ENCODE measurements at places on chromosomes 7 and 10.

- DNase-seq, result no peak
These were observed 108.1 kb downstream of the GNAT3 start for GRCh38 chr7:80403686-80404241.

GRCh38 chr10:79982362-79982800 is 33.5 kb upstream of the SFTPD start:
- DNase-seq, result peak; percentile 59

GRCh38 chr7:156493942-156494341 is 146.6 kb upstream of the RNF32 start:
- no peak for DNase-seq

DNA sequence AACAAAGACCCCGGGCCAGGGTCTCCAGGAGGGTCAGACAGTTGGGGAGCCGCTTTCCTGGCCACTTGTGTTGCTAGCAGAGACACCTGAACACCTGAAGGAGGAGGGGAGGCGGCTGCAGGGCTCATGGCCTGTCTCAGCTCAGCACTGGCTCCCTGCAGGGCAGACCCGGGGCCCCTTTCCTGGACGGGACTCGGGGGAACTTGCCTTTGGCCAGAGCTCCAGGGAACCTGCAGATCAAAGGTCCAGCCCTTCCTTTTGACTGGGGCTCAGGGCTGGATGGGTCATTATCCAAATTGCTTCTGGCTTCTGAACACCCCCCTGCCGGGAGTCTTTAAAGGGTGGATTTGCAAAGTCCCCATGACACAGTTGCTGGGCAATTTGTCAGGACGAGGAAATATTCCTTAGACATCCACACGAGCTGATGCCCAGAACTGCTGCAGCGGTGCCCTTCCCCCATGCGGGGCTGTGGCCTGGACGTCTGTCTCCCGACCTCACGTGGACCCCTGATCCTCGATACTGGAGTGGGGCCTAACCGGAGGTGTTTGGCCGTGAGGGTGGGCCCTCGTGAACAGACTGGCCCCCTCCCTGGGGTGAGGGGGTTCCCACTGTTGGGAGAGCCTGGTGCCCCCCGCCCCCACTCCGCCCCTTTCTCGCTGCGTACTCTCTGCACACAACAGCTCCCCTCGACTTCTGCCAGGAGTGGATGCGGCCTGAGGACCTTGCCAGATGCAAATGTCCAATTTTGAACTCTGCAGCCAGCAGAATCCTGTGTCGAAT is 194.3 kb downstream of the ELFN1 start:
- DNase-seq, result no peak

DNA sequence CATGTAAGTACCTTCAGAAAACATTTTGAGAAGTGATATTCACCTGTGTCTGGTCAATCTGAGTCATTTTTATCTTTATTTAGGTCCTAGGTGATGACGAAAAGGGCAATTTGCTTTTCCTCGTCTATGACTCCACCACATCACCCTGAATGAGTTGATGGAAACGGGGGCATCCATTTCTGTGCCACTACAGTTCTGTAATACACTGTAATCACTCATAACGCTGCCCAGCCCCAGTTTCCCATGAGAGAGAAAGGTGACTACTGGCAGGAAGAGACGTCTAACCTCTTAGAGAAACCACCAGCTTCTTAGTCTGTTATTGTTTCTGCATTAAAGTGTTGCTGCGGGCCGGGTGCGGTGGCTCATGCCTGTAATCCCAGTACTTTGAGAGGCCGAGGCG is 205.3 kb upstream of the MKLN1 start:
- no peak for DNase-seq

GRCh38 chr7:98278408-98278807 is 3.1 kb upstream of the BRI3 start:
- DNase-seq, result no peak

DNA sequence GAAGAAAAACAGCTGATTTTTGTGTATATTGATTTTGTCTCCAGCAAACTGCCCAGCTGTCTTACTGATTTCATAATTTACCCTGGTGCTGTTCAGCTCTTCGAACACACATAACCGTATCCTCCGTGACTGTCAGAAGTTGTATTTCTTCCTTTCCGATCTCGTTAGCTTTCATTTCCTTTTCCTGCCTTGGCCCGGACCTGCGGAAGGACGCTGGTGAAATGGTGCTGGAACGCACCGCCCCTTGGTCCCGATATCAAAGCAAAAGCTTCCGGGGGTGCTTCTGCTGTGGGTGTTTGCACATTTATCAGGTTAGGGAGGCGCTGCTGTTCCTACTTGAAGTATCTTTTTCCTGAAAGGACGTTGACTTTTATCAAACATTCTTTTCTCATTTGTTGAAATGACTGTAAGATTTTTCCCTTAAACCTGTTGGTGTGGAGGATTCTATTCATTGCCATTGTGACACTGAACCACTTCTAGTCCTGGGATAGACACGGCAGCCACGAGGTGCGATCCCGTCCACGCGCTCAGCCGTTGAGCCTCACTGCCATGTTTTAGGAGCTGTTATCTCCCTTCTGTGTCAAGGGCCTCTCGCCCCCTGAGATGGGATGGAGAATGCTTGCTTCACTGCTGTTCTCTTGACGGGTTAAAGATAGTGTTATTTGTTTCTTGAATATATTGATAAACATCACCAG is 72.6 kb downstream of the FOXL3 start:
- no peak for DNase-seq

- DNase-seq, result no peak
These were observed 22.5 kb downstream of the AKR1E2 start for GRCh38 chr10:4848356-4849041.

DNA sequence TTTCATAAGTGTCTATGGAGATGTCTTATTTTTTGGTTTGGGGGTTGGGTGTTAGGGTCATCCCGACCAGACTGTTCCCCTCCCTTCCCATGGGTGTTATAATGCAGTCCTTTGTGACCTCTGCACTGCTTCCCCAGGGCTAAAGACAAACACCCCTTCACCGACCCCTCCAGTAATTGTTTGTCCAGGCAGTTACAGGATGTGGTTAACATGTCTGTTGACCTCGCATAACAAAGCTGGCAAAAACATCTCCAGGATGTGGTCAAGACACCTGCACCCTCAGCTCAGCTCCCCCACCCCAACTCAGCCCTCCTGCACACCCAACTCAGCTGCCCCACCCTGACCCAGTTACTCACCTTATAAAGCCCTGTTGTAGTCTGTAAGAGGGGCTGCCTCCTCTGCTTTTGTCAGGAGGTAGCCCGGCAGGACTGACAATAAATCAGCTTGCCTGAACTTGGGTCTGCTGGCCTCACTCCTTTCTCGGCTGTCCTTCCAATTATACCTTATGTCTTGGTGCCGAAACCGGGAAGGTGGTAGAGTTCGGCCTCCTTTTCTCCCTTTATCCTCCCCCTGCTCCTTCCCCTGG is 102.2 kb downstream of the ZNF92 start:
- DNase-seq, result no peak

DNA sequence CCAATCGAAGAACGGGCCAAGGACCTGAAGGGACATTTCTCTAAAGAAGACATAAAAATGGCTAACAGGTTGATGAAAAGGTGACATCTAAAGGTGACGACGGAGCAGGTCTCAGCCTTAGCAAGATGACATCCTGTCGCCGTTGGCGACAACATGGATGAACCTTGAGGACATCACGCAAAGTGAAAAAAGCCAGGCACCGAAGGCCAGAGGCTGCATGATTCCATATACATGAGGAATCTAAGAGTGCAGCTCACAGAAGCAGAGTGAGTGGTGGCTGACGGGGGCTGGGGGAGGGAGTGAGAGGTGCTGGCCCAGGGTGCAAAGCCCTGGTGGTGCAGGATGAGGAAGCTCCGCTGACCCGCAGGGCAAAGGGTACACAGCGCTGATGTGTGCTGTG is 34.1 kb upstream of the NKX6-2 start:
- peak; percentile 17 for DNase-seq

GRCh38 chr10:90635111-90635765 is 222.6 kb downstream of the HTR7 start:
- DNase-seq, result peak; percentile 32

GRCh38 chr10:58266003-58266825 is 1.5 kb downstream of the IPMK start:
- DNase-seq, result no peak
